ENCODE measurements at places on chromosomes 6 and 20.

- DNase-seq, result peak; percentile 62
Observed at GRCh38 chr6:33427585-33428223, 7.8 kb downstream of the SYNGAP1 start.

DNA sequence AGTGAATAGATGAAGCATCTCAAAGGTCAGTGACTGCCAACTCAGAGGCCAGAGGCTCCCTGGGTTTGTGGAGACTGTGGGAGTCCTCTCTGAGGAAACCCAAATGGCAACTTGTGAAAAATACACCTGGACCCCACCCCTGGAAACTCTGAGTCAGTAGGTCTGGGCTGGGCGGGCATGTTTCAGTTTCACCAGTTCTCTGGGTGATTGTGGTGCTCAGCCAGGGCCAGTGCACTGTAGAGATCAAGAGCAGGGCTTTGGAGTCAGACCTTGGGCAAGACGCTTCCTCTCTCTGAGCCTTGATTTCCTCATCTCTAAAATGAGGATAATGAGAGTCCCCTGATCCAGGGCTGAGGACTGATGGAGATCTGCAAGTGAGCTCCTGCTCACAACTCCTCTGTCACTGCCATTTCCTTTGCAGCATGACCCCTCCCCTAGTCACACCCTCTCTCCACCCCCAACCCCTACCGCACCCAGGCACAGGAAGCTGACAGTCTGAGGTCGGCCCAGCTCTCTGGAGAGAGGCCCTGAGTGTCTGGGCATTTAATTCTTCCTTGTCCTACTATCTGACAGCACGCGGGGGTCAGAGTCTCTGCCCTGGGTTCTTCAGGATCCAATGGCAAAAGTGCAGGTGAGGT, 5.1 kb downstream of the DEF6 start:
- peak; percentile 81 for DNase-seq

- peak; percentile 17 for DNase-seq
Observed at GRCh38 chr20:1330075-1330830, 1.3 kb upstream of the SDCBP2 start.

- DNase-seq, result no peak
Observed at GRCh38 chr20:43096126-43096930, 93.4 kb downstream of the PTPRT start.

DNA sequence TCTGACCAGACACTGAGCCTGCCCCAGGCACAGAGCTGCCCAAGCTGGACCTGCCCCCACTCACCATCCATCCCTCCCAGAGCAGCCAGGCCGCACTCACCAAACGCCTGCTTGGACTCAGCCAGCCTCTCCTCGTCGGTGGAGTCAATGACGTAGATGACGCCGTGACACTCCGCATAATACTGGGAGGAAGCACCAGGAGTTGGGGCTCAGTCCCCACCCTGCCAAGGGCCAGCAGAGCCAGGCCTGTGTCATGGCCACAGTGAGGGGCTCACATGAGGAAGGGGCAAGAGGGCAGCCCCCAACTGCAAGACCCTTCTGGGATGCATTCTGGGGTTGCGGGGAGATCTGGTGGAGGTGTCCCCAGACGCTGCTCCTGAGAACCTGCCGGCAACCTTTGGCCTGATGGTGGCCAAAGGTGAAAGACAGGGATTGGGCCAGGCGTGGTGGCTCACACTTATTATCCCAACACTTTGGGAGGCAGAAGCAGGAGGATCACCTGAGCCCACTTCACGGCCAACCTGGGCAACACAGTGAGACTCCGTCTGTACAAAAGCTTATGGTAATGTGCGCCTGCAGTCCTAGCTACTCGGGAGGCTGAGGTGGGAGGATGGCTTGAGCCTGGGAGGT, 5.6 kb downstream of the ARFRP1 start:
- DNase-seq, result no peak

DNA sequence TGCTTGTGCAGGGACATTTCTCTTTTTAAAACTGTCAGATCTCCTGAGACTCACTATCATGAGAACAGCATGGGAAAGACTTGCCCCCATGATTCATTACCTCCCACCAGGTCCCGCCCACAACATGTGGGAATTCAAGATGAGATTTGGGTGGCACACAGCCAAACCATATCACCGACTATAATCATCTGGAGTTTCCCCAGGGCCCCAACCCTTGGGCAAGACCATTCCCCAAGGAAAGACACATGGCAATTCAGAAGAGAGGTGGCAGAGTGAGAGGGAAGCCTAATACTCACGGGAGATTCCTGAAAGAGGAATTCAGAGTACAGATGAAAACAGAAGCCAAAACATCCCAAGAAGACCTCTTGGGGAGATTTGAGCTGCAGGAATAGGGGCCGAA, 291.0 kb upstream of the PLCB4 start:
- no peak for DNase-seq

GRCh38 chr20:6976106-6976900, 208.8 kb downstream of the BMP2 start:
- DNase-seq, result no peak

- DNase-seq, result no peak
Observed at GRCh38 chr20:48550814-48551213, 277.0 kb downstream of the PREX1 start.

GRCh38 chr20:20491110-20491783, 123.3 kb downstream of the INSM1 start:
- DNase-seq, result no peak

DNA sequence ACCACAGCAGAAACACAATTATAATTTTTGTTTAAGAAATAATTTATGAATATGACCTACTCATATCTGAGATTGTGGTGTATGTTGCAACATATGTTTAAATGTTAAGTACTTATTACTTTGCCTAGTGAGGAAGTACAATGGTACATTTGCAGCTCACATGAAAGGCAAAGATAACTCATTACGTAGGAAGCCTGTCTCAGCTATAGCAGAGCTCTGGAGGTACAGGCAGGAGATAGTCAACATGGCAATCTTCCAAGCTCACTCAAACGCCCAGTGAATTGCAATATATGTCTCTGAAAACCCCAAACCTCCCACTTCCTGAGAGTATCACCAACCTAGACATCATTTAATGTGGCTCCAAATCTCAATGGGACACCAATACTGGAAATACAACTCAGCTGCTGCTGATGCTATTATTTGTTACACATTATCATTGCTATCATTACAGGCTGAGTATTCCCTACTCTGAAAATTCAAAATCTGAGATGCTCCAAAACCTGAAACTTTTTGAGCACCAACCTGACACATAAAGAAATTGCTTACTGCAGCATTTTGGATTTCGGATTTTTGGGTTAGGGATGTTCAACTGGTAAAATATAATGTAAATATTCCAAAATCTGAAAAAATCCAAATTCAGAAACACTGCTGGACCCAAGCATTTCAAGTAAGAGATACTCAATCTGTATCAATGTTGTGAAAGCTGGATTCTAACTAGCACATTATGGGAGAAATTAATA, 25.1 kb upstream of the GSTA4 start:
- no peak for DNase-seq

- no peak for DNase-seq
Observed at GRCh38 chr6:30725713-30726505, 5.8 kb downstream of the TUBB start.

GRCh38 chr6:15504040-15504495, 158.8 kb downstream of the DTNBP1 start:
- no peak for DNase-seq

GRCh38 chr6:81865712-81866111, 113.2 kb upstream of the TENT5A start:
- DNase-seq, result no peak

DNA sequence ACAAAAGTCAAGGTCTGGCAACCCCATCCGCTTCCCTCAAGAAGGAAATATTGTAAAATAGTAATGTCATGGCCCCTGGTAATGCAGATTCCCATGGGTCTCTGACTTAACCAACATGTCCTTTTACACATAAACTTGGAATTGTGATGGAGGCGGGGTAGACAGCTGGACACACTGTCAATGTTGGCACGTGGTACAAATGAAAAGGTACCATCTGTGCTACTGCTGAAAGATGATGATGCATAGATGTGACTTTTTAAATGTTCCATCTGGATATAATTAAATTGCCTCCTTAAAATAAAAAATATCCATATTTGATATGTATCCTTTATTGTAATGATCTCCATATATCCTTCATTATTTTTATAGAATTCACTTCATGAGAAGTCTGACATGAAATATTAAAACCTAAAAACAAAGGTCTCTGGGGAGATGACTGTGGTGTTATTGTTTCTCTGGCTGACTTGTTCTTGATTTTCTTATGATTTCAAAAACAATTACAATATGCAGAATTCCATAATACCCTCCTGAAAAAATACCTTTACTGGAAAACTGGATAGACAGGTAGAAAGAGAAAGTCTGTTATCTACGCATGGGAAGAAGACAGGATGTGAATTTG, 104.5 kb downstream of the MKKS start:
- no peak for DNase-seq

- DNase-seq, result no peak
Observed at GRCh38 chr6:63649847-63650265, 14.3 kb downstream of the PHF3 start.

GRCh38 chr20:44448753-44449546, 26.7 kb upstream of the TTPAL start:
- DNase-seq, result no peak

GRCh38 chr6:161011492-161012480, 20.2 kb downstream of the MAP3K4 start:
- no peak for DNase-seq

DNA sequence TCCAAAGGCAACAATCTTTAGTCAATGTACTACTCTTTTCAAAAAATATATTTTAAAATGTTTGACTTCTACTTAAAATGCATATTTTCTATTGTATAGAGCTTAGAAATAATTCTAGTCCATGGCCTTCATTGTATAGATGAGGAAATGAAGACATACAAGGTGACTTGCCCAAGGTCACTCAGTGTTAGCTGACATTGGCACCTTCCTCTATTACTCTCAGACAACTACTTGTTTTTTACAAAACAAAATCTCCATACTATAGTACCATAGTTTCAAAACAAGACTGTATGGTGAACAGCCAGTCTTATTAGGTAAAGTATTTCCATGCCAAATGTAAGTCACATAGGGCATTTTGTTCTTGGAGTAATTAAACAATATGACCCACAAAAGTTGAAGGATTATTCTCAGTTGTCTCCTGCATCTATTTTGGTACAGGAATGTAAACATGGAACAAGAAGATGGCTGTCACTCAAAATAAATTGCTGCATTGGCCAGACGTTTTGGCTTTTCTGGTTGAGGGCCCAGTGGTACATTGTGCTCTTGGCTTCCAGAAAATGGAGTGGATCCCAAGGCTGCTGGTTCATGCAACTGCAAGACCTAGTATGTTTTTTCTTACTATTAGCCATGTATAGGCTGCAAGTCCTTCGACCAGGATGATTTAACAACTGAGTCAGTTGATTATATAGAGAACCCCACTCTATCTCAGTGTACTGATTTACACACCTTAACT, 54.3 kb upstream of the NOX3 start:
- DNase-seq, result no peak

- no peak for DNase-seq
Observed at GRCh38 chr6:156694679-156695078, 82.5 kb upstream of the ARID1B start.

GRCh38 chr20:36606158-36607066, 833 bp downstream of the RAB5IF start:
- DNase-seq, result no peak

DNA sequence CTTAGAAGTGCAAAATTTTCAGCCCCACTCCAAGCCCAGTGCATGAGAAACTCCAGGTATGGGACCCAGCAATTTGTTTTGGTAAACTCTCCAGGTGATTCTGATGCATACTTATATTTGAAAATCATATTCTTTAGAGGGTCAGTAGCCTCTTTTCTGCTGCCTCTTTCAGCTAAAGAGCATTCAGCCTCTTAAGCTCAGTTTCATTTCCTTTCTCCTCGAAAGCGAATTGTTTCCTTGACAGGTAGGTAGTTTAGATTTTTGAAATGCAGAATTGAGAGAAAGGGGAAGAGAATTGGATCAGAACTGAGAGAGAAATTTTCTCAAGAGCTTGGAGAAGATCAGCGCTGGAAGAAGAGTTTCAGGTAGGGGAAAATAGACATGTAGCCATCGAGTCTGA, 995.8 kb upstream of the FLRT3 start:
- DNase-seq, result no peak

GRCh38 chr20:48904566-48905296, 16.8 kb upstream of the ARFGEF2 start:
- DNase-seq, result peak; percentile 66

DNA sequence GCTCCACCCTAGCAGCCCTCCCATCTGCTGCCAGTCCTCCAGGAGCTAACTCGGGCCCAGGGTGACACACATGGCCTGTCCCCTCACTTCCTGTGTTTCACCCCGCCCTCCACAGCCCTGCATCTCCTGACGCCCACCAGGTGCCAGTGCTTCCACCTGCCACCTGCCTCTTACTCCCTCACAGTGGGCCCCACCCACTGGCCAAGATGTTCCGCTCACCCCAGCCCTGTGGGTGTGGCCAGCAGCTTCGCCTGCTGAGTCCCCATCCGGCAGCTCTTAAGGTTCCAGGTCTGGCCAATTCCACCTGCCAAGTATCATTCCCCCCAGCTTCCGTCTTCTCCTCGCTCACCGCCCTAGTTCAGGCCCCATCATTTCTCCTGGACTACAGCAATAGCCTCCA, 184.1 kb downstream of the MBOAT1 start:
- no peak for DNase-seq

GRCh38 chr6:25972128-25972527, 9.5 kb downstream of the TRIM38 start:
- DNase-seq, result no peak

DNA sequence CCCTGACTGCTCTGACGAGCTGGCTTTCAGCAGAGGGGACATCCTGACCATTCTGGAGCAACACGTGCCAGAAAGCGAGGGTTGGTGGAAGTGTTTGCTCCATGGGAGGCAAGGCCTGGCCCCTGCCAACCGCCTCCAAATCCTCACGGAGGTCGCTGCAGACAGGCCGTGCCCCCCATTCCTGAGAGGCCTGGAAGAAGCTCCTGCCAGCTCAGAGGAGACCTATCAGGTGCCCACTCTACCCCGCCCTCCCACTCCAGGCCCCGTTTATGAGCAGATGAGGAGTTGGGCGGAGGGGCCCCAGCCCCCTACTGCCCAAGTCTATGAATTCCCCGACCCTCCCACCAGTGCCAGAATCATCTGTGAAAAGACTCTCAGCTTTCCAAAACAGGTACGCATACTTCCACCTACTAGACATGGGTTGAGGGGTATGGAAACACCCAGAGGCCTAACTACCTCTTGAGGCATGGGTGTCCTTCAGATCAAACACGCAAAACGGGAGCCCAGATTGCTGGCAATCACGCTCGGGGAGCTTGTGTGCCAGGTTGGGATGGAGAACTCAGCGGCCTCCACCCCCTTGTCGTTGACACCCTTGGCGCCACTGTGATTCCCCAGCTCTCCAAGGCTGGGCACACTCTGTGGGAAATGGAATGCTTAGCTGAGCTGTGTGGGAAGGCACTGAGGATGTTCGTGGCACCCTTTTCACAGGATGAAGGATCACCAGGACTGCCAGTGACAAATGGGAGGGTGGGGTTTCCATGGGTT, 25.3 kb downstream of the CASS4 start:
- no peak for DNase-seq

GRCh38 chr6:10534419-10534762, 13.2 kb downstream of the GCNT2 start:
- no peak for DNase-seq

DNA sequence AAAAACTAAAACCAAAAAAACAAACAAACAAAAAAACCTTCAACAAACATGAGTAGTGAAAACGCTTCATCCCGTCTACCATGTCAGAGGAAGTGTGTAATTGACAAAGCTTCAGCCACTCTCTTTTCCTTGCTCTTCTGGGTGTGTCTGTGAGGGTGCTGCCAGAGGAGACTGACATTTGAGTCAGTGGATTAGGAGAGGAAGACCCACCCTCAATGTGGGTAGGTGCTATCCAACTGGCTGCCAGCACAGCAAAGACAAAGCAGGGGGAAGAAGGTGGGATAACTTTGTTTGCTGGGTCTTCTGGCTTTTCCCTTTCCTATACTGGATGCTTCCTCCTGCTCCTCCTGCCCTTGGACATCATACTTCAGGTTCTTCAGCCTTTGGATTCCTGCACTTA, 145.6 kb downstream of the TASP1 start:
- no peak for DNase-seq
